ENCODE measurements at places on chromosomes 6 and 20.

DNA sequence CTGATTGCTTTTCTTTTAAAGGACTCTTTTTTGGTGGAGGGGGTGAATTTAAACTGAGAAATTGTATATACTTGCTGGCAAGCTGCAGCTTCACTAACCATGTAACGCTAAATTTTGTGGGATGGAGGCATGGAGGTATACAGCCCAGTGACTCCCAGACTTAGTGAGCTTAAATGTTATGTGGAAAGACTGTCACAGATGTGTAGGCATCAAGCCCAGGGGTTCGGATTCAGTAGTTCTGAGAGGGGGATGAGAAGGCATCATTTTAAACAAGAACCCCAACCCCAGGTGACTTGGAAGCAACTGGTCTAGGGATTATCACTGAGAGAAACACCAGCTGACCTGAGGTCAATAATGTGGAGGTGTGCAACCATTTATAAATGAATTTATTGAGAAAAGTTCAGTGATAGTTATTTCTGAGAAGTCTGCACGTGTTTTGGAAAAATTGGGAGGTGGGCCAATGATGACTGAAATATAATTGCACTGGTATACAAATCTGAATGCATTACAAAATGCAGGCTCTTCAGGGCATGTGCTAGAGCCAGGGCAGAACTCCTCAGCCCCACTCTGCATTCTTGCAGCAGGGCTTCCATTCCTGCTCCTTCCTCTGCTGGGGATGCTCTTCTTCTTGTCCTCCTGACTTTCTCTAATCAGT is 26.9 kb downstream of the RFPL4B start:
- ATAC-seq = no peak

- no peak for ATAC-seq
Measured at GRCh38 chr20:63957690-63958441, 1.6 kb upstream of the UCKL1 start.

DNA sequence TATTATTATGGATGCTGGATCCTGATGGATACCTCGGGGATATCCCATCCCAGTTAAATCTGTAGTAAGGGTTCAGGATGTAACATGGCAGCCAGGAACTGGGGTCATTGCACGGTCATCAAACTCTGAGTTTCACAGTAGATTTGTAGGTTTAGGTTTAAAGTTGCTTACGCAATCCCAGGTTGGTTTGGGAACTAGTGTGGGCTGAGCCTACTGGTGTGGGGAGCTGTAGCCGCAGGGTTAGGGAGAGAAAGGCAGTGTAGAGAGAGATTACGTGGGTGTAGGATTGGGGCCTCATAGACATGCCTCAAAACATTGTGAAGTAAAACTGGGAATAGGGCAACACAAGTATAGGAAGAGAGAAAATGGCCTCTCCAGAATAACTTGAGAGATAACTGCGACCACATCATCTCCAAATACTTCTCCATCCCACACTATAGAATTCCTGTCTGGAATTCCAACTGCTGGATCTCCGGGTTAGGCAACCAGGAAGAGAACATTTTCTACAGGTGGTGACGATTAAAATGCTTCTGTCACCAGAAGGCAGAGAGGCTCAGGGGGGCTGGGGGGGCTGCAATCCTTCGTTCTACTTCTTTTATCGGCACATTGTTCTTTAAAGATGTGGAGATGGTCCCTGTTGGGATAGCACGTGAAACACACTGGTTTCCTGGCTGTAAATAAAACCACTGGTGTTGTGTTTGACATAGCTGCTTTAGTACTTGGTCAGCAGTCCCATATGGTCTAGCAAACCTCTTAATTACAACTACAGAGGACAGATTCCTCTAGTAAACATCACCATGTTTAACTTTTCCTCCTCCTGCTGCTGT is 44.9 kb upstream of the TMEM170B start:
- no peak for ATAC-seq

DNA sequence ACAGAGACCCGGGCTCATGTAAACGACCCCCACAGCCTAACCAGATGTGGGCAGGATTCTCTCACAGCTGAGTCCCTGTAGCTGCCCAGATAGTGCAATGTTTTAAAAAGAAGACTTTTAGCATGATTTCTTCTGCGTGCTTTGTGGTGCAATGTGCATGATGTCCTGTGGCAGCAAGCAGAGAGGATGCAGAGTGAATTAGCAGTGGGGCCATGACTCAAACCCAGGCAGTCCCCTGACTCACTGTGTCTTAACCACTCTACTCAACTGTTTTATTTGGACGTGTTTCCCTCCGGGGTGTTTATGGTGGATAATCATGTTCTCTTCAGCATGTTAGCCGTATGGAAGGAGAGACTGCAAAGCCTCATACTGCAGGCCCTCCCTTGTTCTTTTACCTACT is 247.9 kb downstream of the SLC24A3 start:
- no peak for ATAC-seq

DNA sequence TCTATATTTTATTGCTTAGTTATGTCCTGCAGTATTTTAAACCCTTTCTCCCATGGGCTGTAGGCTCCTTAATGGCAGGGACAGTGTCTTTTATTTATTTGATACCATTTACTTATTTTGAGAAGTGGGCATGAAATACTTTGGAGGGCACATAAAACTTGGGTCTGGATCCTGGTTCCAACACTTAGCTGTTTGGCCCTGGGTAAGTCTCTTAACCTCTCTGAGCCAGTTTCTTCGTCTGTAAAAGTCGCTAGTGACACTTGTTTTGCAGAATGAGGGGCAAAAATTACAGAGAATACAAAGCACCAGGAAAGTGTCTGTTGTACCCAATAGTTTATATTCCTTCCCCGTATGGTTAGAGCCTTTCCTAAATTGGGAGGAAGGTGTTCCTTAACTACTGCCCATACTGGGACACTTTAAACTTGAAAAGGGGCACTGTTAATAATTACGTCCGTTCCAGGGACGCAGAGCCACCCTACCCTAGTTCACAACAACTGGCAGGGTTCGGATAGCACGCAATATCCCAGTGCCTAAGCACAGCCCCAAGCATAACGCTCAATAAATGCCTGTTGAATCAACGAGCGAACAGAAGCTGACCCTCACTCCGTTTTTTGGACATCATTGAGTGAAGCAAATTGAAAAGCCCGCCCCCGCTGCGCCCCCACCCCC is 6.0 kb upstream of the ARMC12 start:
- ATAC-seq = no peak

GRCh38 chr6:129032602-129033001 is 149.7 kb downstream of the LAMA2 start:
- ATAC-seq = no peak

DNA sequence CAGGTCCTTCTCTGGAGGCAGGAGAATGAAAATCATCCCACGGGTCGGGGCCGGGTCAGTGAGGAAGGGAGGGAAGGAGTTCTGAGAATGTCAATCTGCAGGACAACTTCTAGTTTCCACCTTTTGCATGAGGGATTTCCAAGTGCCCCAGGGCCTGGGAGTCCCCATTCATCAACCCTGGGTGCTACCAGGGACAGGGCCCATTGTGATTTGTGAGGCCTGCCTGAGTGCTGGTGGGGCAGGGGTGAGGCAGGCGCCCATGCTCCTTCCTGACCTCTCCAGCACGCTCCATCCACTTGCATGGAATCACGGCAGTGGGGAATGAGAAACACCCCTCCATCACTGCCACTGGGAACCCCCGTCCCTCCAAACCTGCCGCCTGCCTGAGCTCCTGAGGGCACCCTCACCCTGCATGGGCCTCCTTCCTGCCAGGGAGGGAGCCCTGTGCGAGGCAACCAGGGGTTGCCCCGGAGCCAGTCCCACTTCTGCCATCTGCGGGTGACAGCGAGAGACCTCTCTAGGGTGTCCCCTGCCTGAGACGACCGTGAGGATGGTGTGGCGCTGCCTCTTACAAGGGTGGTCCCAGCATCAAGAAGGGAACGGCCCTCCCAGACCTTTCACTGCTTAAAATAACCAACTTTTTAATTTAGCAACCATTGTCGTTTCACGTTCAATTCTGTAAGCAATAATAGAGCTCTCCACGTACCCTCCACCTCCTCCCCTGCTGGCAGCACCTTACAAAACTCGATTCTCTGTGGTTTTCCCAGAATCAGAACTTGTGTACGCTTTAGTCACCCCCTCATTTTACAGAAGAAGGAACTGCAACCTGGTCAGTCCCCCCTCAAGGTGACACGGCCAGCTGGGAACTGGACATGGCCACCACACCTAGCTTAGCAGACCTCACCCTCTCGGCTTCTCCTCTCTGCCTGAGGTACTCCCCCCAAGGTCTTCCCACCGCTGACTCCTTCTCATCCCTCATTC is 28.6 kb downstream of the PMEPA1 start:
- ATAC-seq = peak; percentile 48

DNA sequence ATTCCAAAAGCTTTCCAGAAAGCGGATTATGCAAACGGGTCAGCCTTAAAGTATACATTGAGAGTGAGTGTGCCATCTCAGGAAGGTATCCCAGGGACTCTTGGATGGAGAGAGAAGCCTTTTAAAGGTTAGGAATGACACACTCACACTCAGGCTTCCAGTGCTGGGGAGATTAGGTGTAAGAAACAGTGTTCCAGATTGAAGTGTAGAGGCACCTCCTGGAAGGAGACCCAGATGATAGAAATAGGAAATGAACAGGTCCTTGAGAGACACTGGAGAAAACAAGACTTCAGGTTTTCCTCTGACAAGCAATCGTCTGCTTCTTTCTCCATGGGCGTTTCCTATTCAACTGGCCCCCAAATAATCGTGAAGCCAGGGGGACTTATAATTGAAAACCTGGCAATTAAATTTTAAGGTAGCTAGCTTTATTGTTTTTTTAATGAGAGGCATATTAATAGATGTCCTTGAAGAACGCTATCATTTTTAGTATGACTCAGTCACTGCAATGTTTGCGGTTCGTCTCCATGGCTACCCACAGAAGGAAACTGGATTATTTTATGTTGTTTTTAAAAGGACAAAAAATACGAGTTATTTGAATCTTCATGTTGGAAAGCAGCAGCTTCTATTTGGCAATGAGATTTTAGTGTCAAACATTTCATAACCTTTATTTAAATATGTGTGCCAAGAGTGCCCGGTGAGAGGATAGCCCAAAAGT is 85.3 kb downstream of the TRMT6 start:
- no peak for ATAC-seq

GRCh38 chr6:144364782-144365181 is 79.6 kb downstream of the UTRN start:
- no peak for ATAC-seq

GRCh38 chr6:117232196-117232595 is 33.2 kb upstream of the VGLL2 start:
- ATAC-seq = no peak

GRCh38 chr6:158255989-158256601 is 56.2 kb upstream of the TULP4 start:
- no peak for ATAC-seq

DNA sequence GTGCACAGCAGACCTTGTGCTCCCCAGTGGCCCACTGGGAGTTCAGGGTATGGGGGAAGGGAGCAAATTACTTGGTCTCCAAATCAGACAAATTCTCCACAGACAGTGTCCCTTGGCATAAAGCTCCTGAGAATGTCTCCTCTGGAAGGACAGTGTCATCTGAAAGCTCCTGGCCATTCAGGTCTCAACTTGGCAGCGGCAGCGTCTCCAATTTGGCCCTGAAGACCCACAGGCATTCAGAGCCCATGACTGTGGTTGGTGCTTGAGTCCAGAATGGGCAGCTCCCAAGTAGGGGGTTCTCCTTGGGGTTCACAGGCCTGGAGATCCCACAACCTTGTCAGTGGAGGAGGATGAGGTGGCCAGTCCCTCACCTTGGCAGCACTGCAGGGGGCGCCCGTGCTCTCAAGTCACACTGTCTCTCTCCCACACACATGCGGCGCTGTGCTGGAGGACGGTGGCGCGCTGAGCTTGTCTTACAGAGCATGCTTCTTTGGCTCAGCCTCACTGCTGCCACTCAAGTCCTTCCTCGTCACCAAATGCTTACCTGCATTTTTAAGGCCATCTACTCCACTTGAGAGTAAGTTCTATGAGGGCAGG is 20.7 kb downstream of the DYNLRB1 start:
- ATAC-seq = peak; percentile 45

DNA sequence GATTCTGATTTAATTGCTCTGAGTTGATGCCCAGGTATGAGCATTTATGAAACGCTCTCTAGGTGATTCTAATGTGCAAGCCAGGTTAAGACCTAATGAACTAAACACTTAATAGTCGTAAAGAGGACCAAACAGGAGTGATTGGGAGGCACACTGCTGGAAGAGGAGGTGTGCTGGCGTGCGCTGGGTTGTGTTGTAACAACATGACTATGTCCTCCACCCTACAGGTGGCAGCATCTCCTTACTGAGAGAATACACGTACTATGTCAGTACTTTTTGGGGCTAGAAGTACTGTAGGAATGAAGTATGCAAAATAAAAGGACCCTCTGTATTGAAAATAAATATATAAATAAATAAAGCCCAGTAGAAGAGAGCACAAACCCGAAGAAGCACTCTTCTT is 11.9 kb downstream of the C6orf89 start:
- ATAC-seq = no peak

- no peak for ATAC-seq
Measured at GRCh38 chr6:52566853-52567279, 10.0 kb downstream of the TRAM2 start.

GRCh38 chr6:110475066-110475653 is 1.3 kb downstream of the SLC22A16 start:
- ATAC-seq = no peak

GRCh38 chr20:46946796-46947195 is 52.2 kb downstream of the EYA2 start:
- ATAC-seq = no peak

DNA sequence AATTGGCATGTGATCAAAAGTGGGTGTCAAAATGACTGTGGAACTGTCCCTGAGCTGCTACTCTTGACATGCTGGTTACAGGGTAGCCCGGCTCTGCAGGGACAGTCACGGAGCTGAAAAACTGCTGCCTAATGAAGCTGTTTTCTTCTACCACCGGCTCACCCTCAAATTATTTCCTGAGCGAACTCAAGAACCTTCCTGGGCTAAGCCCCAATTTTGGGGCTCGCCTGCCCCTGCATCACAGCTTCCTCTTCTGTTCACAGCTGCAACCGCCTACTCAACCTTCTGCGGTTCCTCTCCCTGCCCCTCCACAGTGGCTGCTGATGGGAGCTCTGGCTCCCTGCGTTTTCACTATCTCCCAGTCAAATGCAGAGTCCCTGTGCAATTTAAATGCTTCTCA is 110.8 kb upstream of the MLN start:
- no peak for ATAC-seq

DNA sequence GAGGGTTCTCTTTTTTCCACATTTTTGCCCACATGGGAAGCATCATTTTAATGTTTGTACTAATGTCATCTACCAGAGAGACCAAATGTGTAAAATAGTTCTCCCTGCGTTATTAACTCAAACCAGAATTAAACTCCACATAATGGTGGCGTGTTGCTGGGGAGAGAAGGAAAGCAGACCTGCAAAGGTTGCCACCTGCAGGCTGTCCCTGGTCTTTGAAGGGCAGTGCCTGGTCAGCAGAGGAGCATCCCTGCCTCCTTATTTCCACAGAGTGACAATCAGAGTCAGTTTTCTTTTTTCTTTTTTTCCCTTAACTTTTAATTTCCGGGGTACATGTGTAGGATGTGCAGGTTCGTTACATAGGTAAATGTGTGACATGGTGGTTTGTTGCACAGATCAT is 214.5 kb downstream of the TBX18 start:
- ATAC-seq = no peak

All from motor neuron (in vitro differentiated cells).